ENCODE measurements at places on chromosomes 3 and 15.

DNA sequence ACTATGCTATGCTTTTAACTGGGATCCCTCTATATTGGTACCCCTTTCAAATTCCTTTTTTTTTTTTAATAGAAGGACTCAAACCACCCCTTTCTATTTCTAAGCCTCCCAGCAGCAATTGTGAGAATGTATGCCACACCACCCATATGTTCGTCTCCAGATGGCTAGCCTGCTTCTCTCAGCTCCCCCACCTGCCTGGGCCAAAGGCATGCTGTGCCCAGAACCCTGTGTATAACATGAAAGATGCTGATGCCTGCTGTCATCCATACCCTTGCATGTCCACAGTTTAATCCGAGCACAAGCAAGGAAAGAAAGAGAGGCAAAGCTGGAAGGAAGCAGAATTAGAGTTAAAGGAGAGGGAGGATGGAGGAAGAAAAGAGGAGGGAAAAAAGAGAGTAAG is 159.5 kb upstream of the CNTN6 start:
- no peak for DNase-seq

- no peak for DNase-seq
Observed at GRCh38 chr15:77533578-77534430, 98.9 kb downstream of the LINGO1 start.

GRCh38 chr15:53346583-53346982 is 412.9 kb downstream of the WDR72 start:
- no peak for DNase-seq

DNA sequence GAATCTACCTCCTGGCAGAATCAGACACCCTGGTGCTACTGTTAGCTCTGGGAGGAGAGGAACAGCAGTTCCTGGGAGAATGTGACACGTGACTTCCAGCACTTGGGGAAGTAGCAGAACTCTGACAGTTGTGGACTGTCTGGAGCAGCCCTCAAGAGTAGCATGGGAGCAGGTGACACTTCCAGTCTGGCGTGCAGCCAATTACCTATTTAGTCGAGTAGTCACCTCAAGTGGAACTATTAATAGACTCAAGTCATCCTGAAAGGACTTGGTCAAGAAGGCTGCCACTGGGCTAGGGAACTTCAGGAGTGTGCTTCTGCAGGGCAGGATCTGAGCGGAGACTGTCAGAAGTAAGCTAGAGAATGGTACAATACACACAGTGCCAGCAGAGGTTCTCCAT is 62.3 kb downstream of the MTHFS start:
- no peak for DNase-seq
